MM.1S (cell line): ENCODE measurements at places on chromosomes 5 and 9.

DNA sequence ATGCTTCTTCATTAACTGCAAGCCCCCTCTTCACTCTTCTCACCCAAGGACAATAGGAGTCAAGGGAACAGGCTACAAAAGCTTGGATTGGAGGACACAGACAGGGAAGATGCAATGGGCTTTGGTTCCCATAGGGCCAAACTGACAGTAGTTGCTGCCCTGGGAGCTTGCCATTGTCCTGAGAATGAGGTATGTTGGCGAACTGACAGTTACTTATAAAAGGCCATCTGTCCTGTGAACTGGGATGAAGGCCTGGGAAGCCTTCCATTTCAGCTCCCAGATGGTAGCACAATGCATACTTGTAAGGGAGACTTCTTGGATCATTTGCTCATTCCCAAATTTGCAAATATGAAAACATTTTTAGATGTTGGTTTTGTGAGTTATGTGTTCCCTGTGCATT is 88.9 kb downstream of the SNCAIP start:
- no peak for DNase-seq

DNA sequence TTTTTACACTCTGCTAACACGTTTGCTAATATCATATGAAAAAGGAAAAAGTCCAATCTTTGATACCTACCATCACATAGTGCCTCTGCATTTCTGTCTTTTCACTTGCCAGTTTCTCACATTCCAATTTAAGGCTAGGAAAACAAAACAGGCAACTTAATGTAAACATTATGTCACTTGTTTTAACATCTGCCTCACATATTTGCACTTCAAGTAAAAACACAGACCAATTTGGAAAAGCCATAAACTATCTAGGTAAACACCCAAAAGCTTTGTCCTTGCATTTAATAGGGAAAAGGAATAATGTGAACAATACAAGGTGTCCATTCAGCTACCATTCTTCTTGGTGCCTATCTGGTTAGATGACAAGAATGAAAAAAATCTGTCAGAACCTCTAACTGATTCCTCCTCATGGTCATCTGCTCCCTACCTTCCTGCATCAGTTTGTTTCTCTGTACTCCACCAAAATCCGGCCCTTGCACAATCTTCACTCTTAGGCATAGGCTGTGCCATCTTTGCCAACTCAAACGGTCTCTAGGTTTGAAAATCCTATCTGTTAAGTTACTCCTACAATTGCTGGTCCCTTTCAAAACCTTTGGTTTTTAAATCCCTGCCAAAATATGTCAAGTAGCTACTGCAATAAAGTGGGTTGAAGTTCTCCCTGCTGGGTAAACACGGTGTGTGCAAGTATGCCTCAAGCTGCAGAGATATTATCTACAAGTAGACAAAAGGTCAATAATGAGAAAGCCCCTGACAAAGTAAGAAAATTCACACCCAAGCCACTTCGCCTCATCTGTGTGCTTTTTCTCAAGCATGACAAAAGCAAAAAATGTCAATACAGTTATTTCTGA is 3.4 kb downstream of the TLE1 start:
- DNase-seq, result no peak

DNA sequence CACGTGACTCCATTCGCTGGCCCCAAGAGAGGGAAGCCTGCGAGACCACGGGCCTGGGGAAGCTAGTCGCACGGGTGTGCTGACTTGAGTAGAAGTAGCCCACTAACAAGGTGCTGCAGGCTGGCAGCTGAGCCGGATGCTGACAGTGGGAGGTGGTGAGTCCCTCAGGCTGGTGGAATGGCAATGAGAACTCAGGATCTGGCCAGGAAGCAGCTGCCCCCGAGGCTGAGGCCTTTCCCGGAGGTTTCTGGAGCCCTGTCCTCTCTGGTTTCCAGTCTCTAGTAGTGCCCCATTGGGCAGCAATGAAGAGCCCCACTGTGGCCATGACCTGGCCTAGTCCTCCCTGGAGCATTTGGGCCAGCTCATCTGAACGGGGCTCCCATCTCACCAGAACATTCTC is 366.7 kb upstream of the IRX4 start:
- DNase-seq, result no peak

GRCh38 chr5:135535420-135535819 is 344 bp downstream of the NEUROG1 start:
- no peak for DNase-seq

DNA sequence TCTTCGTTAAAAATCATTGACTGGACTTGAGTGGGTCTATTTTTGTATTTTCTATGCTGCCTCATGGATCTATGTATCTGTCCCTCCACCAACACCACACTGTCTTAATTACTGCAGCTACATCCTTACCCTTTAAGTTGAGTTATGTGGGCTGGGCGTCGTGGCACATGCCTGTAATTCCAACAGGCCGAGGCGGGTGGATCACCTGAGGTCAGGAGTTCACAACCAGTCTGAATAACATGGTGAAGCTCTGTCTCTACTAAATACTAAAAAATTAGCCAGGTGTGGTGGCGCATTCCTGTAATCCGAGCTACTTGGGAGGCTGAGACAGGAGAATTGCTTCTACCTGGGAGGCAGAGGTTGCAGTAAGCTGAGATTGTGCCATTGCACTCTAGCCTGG is 48.2 kb downstream of the XRCC4 start:
- no peak for DNase-seq

GRCh38 chr9:20002011-20002410 is 213.2 kb upstream of the SLC24A2 start:
- DNase-seq, result no peak

- DNase-seq, result no peak
These were observed 161.1 kb downstream of the TARS1 start for GRCh38 chr5:33601881-33602280.

GRCh38 chr5:157602505-157602904 is 26.9 kb upstream of the ADAM19 start:
- DNase-seq, result no peak

GRCh38 chr5:107361945-107362344 is 308.8 kb downstream of the EFNA5 start:
- no peak for DNase-seq

DNA sequence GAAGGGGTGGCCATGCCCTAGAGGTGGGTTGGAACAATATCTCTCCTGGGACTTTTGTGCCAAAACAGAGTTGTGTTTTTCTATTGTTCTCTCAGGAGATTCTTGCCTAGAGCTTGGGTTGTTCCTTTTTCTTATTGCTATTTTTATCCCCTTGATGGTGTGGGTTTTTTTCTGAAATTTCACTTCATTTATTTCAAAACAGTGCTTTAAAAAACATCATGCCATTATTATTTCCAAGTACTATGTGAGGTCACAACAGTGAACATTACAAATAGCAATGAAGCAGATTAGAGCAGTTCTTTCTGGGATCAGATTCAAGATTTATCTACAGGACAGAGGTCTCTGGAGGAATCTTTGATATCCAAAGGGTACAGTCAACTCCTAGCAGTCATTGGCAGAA is 76.6 kb downstream of the ACTBL2 start:
- no peak for DNase-seq

DNA sequence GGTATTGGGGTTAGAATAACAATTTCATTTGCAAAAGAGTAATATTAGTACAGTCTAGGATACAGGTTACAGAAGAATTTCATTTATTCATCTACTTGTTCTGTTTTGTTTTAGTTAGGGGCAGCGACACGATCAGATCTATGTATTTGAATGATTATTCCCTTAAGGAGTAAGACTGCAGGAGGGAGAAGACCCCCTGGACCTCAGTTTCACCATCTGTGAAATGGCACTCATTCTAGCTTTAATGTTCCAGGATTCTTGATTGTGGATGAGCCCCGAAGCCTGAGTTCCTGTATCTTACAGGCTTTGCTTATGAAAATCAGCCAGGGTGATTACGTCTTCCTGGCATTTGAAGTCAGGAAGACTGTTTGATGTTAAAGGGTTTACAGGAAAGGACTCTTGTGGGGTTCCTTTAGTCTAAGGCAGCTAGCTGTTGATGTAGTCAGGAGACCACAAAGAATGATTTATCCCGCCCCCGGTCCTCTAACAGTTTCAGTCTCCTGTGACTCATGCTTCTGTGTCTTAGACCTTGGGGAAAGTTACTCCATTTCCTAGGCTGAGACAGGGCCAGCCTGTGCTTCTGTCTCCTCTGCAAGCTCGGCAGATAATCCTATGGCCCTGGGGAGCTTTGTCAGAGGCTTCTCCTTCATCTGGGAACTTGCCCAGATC is 11.5 kb downstream of the SMIM3 start:
- DNase-seq, result peak; percentile 16

GRCh38 chr5:173629628-173630027 is 13.2 kb upstream of the BOD1 start:
- DNase-seq, result no peak

GRCh38 chr5:151264113-151264512 is 11.1 kb downstream of the GM2A start:
- no peak for DNase-seq

GRCh38 chr5:4124221-4124970 is 528.8 kb downstream of the IRX1 start:
- no peak for DNase-seq

GRCh38 chr9:104758974-104759373 is 5.0 kb upstream of the NIPSNAP3B start:
- DNase-seq, result no peak

DNA sequence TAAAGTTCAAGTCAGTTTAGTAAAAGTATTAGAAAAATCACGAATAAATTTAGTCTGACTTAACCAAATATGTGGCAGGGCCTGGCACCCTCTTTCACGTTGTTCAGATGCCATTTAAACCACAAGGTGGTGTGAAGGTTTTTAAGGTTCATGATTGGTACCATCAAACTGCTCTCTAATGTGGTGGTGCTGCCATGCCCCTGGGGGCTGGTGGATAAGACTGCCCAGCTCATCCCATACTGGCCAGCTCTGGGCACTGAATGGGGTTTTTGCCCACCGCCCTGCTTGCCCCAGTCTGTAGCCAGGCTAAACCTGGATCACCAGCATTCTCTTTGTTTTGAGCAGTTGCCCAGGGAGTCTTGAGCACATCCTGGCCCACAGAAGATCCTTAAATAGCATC is 159.3 kb downstream of the GABBR2 start:
- DNase-seq, result no peak

DNA sequence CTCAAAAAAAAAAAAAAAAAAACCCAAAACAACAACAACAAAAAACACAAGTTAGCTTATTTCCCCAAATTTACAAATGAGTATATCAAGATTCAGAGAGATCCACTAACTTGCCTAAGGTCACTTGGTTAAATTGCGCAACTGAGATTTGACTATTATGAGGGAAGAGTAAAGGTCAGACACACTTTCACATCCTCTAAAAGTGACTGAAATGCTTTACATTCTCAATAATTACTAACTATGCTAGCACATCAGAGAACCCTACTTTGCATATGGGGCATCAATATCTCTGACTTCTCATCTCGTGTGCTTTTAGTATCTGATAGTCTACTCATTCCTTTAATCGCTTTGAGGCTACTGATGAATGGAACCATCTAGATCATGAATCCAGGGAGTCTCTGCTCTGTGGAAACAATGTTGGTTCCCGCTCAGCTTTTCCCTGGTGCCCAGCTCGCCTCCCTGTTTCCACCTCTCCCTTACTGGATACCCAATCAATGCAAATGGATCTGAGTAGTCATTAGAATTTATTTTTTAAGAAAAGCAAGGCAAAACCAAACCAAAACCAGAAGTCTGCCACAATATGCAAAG is 182.1 kb upstream of the TRIM32 start:
- DNase-seq, result no peak

DNA sequence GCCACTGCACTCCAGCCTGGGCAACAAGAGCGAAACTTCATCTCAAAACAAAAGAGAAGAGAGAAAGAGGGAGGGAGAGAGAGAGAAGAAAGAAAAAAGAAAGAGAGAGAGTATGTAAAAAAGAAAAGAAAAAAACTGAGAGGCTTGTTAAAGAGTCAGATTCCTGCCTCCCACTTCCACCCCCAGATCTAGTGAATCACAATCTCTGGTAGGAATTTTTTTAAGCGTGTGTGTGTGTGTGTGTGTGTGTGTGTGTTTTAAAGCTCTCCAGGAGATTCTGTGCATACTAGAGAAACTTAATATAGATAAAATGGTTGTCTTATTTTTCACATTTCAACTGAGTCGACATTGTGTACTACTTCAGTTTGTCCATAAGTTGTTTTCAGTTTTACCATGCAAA is 32.0 kb downstream of the SAR1B start:
- no peak for DNase-seq

DNA sequence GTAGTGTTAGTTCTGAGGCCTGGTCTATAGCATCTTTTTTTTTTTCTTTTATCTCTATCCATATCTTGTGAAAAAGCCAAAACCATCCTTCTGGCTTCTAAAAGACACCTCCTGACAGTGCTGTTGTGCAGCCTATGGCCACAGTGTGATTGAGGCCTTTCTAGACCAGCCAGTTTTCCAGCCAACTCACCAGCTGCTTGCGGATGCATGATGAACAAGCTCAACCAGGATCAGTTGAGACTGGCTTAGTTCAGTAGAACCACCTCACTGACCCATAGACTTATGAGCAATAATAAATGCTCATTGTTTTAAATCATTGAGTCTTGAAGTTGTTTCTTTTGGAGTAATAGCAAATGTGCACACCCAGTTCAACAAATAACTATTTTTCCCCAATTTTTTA is 296.9 kb downstream of the FAM170A start:
- DNase-seq, result no peak

DNA sequence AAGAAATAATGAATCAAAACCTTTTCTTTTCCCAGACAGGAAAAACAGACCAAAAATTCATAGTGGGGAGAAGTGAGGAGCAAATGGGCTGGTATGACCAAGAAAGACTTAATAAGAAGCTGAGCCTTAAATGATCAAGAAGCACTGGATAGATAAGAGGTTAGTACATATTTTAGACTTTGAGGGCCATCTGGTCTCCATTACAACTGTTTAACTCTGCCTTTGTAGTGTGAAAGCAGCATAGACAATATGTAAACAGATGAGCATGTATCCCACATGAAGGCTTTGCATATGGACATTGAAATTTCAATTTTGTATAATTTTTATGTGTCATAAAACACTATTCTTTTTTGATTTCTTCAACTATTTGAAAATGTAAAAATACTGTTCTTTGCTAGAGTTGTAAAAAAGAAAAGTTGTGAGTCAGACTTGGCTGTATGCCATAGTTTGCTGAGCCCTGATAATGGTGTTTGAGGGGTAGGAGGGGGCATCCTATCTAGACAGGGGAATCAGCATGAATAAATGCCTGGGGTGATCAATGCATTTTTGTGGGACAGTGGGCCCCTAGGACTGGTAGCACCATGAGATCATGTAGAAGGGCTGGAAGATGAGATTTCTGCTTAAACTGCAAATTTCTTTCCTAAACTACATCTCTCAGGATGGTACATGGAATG is 91.8 kb upstream of the GPR151 start:
- DNase-seq, result no peak

DNA sequence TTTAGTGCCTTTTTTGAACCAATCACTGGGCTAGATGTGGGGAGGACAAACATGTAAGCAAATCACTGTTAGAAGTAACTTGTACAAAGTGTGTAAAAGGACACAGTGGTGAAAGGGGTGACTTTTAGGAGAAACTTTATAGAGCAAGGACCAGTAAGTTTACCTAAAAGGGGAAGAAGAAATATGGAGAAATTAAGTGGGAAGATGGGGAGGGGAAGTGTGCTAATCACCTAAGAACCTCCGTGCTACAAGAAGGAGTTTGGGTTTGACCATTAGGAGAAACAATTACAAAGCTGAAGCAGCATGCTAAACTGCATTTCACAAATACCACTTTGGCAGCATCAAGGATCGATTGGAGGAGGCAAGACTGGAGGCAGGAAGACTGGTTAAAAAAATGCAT is 17.3 kb downstream of the ITGA1 start:
- no peak for DNase-seq
